ELR (cell line): ENCODE measurements at places on chromosomes 1 and 21.

- DNase-seq = peak; percentile 76
These were observed 2.4 kb downstream of the ID3 start for GRCh38 chr1:23556635-23557470.

- DNase-seq = no peak
These were observed 46.6 kb upstream of the APOBEC4 start for GRCh38 chr1:183699616-183700160.

DNA sequence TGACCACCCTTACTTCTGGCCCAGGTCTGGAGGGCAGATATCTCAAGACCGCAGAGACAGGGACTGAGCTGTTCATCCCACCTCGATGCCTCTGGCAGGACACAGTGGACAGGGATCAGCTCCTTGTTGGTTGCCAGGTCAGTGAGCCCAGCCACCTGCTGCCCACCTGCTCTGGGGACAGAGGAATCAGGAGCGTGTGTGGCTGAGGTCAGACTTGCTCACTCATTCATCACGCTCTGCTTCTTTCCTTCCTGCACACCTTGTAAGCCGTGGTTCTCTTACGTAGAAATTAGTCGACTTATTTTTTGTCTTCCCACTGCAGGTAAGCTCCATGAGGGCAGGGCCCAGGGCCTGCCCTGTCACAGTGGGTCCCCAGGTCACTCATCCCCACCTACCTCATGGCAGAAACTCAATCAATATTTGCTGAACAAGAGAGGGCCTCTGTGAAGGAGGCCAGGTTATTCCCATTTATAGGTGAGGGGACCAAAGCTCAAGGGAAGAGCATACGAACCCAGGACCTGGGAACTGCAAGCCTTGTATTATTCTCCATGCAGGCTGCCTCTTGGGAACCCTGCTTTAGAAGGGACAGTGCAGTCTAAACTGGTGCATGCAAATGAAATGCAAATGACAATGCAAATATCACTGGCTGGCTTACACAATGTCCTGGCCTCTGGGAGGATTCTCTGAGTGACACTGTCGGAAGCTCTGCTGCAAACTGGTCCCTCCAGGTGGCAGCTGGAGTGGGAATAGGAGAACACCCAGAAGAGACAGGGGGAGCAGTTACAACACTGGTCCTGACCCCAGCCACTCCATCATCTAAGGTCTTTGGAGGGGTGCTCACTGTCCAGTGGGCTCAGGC lies 58.4 kb upstream of the PAX7 start:
- DNase-seq = no peak

DNA sequence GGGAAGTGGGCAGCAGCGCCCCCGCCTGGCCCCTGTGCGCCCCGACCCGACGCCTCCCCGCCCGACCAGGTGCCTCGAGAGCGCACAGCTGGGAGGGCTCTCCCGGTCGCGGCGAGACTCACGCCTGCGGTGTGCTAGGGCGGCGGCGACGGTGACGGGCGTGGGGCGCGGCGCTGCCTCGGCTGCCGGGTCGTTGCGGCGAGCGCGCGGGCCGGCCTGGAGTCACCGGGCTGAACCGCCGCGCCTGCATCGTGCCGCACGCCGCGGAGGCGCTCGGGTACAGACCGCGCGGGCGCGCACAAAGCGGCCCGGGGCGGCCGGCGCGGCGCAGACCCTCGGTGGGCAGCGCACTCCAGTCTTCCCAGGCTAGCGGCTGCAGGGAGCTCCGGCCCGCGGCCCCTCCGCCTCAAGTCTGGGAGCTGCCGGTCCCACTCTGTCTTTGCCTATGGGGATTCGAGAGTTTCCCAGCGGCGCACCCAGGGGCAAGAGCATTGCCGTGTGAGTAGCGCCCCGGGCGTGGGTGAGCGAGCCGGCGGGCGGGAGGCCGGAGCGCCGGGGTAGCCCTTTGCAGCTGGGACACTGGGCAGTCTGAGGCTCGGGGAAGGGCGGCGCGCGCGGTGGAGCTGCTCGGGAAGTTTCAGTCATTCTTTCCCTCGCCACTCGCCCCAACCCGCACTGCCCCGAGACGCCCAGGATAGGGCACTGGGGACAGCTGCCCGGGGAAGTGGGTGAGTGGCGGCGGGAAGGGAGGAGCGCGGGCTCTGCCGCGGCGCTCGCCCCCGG lies at the start of gene SLC35F3:
Gene SLC35F3 (plus strand): TSS at position 44 of the 783 bp plus-strand sequence.
- peak; percentile 41 for DNase-seq

GRCh38 chr1:24498589-24498988 lies 4.0 kb upstream of the RCAN3 start:
- no peak for DNase-seq

DNA sequence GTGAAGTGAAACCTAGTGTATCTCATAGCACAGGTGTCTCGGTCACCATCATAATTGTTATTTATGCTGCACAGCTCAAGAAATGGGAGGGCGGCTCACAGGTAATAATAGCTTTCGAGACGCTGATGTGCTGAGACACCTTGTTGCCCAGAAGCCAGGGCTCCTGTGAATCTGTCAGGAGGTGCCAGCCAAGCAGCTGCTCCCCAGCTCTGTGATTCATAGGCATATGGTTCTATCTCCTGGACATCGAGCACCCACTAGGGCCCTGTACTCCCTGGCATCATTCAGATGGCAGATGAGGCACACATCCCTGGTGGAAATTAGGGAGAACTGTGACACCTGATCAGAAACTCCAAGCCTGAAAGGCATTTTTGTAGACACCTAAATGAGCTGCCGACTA lies 53.5 kb downstream of the SYT6 start:
- DNase-seq = no peak

DNA sequence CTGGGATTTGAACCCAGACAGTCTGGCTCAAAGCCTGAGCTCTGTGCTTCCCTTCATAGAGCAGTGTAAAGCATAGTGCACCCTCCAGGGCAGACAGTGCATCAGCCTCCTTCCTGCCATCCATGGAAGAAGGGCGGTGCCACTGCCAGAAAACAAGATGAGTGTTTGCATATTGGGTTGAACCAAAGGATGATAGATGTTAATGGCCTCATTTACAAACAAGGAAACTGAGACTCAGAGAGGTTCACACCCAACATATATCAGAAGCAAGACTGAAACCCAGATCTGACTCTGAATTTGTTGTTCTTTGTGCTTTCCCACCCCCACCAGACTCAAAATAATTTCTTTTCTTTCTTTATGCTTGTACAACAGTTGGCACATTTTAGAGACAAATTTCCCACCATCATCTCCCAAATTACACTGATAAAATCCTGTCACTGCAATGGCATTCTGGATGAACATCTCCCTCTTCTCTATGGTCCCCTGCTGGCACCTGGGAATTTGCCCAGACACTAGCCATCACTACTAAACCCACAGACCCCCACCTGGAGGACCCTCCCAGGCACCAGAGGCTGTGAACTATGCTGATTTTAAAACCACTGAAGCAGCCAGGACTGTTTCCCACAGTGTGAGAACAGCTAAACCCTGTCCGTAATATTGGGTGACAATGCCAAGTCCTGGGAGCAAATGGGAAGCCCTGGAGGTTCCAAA lies 45.4 kb upstream of the MPZL1 start:
- no peak for DNase-seq

GRCh38 chr1:57353654-57354053 lies 70.2 kb downstream of the DAB1 start:
- DNase-seq = peak; percentile 0
